ENCODE measurements at places on chromosomes 16 and 17. TPM values are rescaled to one million over a fixed set of nuclear protein-coding genes. Genes with fewer than 3 reads are reported as not detected.

The TMEM235 gene
- not detected for total RNA-seq

The VKORC1 gene
- 98.6 TPM for total RNA-seq

The KRTAP4-12 gene
- not detected for total RNA-seq

The TMC7 gene
- 0.87 TPM for total RNA-seq

The PYY gene
- total RNA-seq: not detected

The TP53TG3C gene
- not detected for total RNA-seq

All from aortic smooth muscle cell (primary cell).